ENCODE measurements at places on chromosomes 4 and X. TPM values are rescaled to one million over a fixed set of nuclear protein-coding genes. Genes with fewer than 3 reads are reported as not detected.

IL13RA2 gene
- total RNA-seq = not detected

FAM9C gene
- total RNA-seq = 20.7 TPM

- peak; percentile 68 for DNase-seq
Observed at GRCh38 chr4:80266902-80267380, 477 bp downstream of the FGF5 start.

GRCh38 chr4:112979881-112980421 is 69.5 kb upstream of the ANK2 start:
- no peak for DNase-seq

SOWAHB gene
- total RNA-seq = 0.20 TPM

DNA sequence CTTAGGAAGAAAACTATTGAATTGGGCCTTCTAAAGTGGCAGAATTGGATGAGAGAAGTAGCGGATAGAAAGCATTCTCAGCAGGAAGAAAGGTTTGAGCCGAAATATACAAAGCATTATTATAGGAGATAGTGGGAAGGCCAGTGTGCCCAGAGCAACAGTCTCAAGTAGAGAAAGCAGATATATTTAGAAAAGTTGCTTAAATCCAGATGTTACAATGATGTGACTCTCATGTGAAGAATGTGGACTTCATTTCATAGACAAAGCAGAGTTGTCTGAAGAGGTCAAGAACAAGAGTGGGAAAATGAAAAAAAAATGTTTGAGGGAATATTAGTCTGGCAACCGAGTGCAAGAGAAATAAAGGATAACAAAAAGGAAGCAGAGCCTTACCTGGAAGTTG is 66.9 kb downstream of the SYNPO2 start:
- DNase-seq = no peak

GRCh38 chr4:13918110-13918509 is 290.6 kb upstream of the BOD1L1 start:
- DNase-seq = no peak

PGAM4 gene
- total RNA-seq = not detected

SNCA gene
- 18.1 TPM for total RNA-seq

TCP11X2 gene
- not detected for total RNA-seq

Data from spleen (tissue), 13 donors.